ENCODE measurements at places on chromosomes 7 and 10.

GRCh38 chr10:89100680-89101079 lies 106.4 kb downstream of the CH25H start:
- peak; percentile 66 for DNase-seq

DNA sequence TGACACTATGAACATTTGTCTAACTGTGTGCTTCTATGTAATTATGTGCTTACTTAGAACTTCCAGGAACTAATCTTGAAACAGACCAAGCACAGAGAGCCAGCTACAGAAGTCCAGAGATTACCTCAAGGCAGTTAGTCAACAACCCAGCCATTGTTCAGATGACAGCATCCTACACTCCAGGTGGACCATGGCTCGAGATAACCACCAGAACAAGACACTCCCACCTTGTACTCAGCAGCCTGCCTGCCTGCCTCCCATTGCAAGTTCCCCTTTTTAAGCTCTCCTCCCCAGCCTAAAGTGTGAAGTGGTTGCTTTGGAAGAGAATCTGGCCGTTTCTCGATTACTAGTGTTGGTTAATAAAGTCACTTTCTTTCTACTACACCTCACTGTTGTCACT lies 1080.6 kb upstream of the LRRN3 start:
- DNase-seq, result no peak

DNA sequence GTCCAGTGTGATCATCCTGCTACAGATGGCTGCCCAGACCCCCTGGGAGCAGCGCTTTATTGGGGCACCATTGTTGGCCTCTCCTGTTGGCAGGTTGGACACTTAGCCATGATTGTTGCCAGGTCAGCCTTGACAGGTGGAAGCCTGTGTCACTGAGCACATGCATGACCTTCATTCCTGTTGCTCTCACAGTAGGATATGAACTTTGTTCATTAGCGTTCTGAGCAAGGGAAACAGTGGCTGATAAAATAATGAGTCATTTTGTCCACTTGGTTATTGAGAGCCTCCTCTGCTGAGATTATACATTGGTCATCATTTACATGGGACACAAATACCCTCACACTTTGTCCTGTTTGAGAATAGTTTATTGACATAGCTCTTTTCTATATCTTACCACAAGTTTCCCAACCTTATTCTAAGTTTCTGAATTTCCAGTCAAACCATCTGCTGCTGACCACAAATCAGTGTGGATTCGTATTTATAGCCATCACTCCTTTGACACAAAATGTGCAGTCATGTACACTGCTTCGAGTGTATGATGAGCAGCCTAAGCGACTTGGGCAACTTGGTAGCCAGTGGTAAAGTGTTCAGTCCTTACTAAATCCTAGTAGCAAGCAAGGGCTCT lies 102.6 kb downstream of the TPST1 start:
- peak; percentile 3 for DNase-seq

DNA sequence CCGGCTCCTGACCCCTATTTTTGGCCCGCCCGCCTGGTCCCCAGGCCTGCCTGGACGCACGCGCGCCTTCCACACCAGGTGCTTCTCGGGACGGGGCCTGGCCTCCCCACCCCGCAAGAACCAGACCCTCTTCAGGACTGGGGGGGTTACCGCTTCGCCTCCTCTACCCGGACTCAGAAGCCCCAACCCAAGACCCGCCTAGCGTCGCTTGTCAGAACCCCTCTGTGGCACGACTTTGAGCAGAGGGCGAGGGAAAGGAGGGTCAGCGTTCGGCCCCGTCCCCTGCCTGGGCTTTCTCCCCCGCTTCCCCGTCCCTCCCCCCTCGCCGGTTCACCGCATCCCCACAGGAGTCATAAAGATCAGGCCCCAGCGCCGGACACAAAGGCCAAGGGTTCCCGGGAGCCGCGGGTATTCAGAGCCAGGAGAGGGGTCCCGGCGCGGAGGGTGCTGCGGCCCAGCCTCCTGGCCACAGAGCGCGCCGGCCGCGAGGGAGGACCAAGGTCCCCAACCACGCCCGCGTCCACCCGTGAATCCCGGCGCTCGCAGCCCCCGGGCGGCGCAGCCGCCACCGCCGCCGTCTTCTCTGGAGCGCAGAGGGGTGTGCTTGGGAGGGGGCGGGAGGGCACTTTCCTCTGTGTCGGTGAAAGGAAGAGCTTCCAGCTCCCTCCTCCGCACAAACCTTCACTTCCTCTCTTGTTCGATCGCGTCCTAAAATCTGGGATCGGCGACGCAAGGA lies 351.9 kb downstream of the DNAJB6 start:
- no peak for DNase-seq

- DNase-seq, result no peak
Measured at GRCh38 chr10:10209167-10209566, 808.5 kb upstream of the CELF2 start.

GRCh38 chr10:21173802-21174714 lies 276.9 kb upstream of the NEBL start:
- DNase-seq, result no peak

DNA sequence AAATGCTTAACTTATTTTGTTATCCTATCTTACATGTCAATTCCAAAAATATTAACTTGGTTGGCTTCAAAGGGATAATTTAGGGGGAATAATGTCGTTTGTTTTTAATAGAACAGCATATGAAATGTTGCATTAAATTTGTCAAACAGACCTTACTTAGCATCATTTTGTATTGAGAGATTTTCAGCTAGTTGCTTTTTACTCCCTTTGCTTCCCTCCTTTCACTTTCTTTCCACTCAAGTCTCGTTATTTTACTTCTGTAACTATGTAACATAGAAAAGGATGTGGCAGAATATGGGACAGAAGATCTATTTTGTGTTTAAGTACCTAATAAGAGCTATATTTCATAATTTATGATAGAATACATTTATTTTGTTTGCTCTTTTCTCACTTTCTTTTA lies 2.6 kb downstream of the PHYHIPL start:
- no peak for DNase-seq

GRCh38 chr10:30415593-30415992 lies 18.4 kb upstream of the MAP3K8 start:
- DNase-seq, result no peak

DNA sequence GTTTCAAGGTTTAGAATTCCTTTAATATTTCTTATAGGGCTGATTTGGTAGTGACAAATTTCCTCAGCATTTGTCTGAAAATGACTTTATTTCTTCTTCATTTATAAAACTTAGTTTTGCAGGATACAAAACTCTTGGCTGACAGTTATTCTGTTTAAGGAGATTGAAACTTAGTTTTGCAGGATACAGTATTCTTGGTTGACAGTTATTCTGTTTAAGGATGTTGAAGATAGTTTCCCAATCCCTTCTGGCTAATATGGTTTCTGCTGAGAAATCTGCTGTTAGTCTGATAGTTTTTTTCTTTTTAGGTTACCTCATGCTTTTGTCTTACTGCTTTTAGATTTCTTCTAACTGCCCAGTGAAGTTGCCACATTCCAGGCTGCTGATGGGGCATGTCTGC lies 186.8 kb downstream of the ITGB1 start:
- DNase-seq, result no peak

Data from astrocyte of the cerebellum (primary cell).